Urinary bladder (tissue), 4 donors: ENCODE measurements at places on chromosomes 12 and 14. TPM values are rescaled to one million over a fixed set of nuclear protein-coding genes. Genes with fewer than 3 reads are reported as not detected.

DNA sequence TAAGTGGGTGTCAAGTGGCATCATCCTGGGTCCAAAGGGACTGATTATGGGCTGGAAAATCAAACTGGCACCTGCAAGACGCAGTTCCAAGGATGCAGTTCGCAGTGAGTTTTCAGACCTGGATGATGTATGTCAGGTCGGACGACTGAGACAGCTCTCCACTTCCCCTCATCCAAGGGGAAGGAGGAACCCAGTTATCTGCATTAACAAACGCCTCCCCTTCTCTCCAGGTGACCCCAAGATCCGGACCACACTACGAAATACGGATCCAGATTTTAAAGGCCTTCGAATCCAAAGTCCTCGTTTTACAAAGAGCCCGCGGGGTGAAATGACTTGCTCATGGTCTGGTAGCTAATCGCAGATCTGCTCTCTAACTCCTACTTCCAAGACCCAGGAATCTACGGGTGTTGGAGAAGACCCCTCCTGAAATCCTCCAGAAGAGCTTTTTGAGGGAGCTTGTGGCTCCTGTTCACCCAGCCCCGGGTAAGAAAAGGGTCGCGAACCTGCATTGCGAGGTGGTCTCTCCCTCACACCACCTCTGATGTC, 460 bp upstream of the SYNE2 start:
- DNase-seq = no peak

LHX5 gene
- not detected for total RNA-seq

GZMB gene
- not detected for total RNA-seq

GRIP1 gene
- 9.8 TPM for total RNA-seq

PRIMA1 gene
- total RNA-seq = 1.3 TPM

DNA sequence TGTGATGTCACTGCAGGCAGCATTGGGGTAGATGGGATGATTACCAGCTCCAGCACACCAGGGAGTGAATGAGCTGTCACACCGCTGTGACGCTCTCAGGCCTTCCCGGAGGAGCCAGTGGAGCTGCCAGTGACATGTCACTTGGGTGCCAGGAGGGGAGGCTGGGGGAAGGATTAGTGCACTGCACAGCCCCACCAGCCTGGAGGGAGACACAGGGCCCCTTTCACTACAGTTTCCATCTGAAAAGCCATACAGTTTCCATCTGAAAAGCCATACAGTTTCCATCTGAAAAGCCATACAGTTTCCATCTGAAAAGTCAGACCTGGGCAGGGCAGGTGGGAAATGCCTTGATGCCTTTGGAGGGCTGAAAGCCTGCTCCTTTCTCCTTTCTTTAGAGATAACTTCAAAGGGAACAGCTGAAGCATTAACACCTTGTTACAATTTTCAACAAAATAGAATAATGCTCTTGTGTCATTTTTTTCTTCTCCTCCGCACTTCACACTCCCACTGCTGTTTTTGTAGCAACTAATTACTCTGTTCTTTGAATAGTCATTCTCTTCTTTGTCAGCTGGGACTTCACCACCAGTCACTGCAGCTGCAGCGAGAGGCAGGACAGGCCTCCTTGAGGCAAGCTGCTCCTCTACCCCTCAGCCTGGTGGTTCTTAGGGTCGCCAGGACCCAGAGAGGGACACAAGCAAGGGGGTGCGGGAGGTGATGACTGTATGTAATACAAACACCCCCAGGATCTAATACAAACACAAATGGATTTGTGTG, 256.9 kb upstream of the RGS6 start:
- no peak for DNase-seq

TC2N gene
- 46.8 TPM for total RNA-seq

SLC2A3 gene
- 76.9 TPM for total RNA-seq

GRCh38 chr12:124478985-124479645, 88.3 kb downstream of the NCOR2 start:
- DNase-seq = no peak

DNA sequence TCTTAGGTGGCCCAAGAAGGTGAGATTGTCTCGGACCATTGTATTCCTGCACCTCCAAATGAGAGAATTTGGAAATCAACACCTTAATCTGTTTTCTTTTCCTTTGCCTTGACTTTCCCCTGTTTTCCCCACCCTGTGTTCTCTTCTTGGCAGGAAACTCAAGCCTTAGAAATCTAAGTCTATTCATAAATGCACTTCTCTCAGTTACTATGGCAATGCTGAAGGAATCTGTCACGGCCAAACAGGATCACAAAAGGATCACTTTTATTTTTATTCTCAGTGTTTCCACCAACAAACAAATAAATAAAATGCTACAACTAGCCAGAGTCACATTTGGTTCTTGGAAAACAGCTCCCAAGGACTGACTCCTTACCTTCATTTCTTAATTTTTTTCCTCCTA, 270.5 kb downstream of the BCAT1 start:
- DNase-seq = no peak

DNA sequence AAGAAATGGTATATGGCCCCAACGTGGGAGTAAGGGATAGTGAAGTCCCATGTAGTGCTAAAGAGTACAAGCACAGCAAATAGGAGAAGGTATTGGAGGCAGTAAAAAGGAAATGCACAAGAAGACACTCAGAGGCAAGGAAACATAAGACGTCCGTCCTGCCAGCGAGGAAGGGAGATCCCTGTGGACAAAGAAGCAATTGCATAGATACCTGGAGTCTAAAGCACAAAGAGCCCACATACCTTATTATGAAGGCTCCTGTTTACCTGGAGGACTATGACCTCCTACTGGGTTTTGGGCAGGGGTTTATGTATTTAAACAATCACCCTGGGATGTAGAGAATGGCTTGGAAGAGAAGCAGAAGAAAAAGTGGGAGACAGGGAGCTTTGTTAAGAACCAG, 341.2 kb upstream of the DCN start:
- DNase-seq = no peak

DNA sequence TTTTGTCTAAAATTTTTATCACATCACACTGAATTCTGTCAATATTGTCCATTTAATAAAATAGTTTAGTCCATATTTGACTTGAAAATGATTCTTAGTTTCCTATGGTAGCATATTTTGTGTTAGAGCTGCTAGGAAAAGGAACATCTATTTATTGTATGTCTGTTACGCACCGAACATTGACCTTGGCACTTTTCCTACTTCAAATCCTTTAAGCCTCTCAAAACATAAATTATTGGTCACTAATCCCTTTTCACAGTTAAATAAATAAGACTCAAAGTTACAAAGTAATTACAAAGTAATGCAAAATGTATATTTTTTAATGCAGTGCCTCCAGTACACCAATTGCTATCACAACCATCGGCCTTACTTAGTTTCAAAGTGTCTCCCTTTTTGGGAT, 28.5 kb downstream of the DCN start:
- DNase-seq = no peak

TTC8 gene
- total RNA-seq = 35.8 TPM

DNA sequence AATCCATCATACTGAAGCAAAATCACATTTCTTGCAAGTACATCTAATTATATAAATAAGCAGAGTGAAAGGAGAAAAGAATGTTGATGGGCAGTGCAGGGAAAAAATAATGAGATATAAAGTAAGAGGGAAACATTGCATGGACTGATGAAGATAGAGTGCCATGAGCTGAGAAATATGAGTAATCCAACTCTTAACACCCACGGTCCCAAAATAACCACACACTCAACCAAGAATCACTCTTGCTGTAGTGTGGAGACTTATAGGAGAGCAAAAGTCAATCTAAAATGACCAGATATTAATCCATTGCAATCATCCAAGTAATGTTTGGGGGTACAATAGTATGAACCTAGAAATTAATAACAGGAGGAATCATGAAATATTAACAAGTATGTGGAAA, 40.2 kb downstream of the MYF5 start:
- no peak for DNase-seq

- no peak for DNase-seq
Measured at GRCh38 chr14:101463566-101464171, 97.6 kb upstream of the DIO3 start.

FLVCR2 gene
- 4.9 TPM for total RNA-seq

SERPINA10 gene
- not detected for total RNA-seq

RPS6KA5 gene
- 19.8 TPM for total RNA-seq

GRCh38 chr14:33948145-33948868, 2.6 kb downstream of the EGLN3 start:
- DNase-seq = no peak

DNA sequence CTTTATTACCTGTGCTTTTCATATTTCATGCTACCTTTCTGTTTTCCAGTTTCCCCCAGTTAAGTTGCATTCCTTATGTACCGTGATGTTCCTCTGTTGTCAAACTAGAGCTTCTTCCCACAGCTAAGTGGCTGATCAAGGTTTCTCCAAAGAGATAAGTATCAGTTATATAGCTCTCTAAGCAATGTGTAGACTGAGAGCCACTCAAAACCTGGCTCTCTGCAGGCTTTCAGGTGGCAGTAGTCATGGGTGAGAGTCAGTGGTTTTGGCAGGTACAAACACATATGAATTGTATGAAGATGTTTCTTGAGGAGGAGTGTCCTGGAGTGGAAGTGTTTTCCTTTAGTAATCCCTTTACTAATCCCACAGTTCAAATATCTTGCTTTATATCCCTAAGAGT, 28.4 kb downstream of the TXNRD1 start:
- no peak for DNase-seq

- no peak for DNase-seq
Measured at GRCh38 chr12:62882696-62883095, 52.3 kb downstream of the PPM1H start.

CLEC1B gene
- not detected for total RNA-seq

ATG2B gene
- total RNA-seq = 52.4 TPM

GRCh38 chr14:33061667-33062325, 123.1 kb downstream of the NPAS3 start:
- no peak for DNase-seq

GRCh38 chr12:5260591-5261086, 171.3 kb upstream of the NTF3 start:
- DNase-seq = no peak

DNA sequence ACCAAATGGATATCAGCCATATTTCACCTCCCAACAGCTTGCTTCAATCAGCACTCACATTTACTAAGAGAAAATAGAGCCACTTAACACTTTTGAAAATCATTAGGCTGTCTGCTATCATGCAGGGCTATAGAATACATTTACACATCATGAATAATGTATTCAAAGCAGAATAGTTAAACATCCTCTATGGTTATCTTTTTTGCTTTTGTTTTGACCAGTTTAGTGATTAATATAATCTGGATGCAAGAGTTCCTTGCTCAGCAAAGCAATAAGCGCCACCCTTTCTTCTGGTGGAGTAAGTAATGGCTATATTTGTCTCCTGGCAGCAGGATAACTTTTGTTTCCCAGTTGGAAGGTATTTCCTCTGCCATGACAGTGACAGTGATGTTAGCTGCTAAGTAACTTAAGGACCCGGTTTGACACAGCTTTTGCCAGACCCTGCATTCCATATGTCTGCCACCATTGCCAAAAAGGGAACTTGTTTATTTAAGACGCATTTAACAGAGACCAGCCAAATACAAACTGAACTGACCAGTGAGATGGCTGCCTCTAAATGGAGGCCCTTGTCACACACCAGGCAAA, 70.3 kb upstream of the NR2C1 start:
- no peak for DNase-seq

DNA sequence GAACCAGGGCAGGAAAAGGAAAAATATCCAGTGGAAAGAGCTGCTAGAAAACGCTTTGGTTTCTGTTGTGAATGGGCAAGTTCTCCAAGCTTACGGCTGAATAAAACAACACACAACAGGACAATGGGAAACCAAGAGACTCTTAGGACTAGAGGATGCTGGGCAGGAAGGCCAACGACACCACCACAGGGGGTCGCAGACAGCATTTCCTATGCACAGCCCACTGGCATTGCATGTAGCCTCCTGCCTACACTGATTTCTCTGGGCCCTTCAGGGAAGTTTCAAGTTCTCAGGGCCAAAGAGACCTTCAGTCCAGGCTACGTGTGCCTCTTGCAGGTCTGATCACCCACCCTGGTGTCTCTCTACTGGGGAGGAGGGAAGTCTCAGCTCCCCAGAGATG, 108.0 kb downstream of the RIMBP2 start:
- no peak for DNase-seq

DNA sequence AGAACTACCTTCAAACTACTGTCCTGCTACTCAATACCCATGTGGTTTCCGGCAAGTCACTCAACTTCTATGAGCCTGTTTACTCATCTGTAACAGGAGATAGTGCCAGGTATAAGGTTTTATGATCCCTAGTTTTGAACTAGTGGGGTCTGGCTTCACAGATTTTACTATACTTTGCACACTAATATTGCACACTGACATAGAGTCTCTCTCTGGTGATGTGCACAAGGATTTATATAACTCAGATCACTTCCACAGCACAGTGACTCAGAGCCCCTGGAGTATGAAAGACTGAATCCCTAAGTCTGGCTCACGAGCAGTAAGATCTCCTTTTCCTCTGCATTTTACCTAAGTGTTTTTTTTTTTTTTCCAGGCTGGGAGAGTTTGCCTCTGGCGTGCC, 69.7 kb upstream of the SLC38A2 start:
- no peak for DNase-seq

DNA sequence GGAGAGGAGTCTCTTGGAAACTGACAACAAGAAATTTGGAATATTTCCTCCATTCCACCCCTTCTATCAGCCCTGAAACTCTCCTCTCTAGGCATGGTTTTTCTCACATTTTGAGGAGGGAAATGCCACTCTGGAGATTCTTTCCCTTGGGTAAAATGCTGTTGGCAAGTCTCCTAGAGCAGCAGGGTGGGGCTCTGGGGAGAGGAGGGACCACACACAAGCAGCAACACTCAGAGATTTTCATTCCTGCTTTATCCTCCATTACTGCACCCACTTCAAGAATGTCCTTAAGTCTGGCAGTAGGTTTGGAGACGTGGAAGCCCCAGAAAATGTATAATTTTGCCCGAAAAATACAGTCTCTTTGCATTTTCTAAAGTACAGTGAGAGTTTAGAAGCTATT, 130.8 kb upstream of the FLRT2 start:
- no peak for DNase-seq

DNA sequence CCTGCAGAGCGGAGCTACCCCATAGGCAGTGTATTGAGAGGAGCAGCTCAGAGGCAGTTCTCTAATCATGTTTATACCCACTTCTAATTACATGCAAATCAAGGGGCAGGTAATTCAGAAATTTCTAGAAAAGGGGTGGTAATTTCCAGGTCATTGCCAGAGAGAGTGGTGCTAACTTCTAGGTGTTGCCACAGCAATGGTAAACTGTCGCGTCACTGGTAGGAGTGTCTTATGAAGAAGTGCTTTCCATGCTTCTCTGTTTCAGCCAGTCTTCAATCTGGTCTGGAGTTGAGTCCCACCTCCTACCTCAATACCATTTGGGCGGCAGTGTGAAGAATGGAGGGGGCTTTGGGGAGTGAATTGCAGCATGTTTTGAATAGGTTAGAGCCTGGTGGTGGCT, 8.5 kb upstream of the AMN1 start:
- DNase-seq = no peak

DNA sequence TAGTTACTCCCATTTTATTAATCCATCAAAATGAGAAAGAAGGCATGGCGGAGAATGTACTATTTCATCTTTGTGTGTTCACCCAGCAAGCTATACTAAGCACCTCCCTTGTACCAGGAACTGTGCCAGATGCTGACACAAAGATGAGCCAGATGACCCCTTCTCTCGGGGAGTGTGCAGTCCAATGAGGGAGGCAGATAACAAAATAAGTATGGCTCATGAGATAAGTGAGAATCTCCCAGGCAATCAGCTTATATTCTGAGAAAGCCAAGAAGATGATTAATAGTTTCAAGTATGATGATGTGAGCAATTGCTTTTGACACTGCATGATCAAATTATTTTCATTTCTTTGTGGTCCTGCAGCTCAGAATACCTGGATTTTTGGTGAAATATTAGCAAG, 1.3 kb upstream of the TMEM233 start:
- no peak for DNase-seq

- DNase-seq = no peak
Measured at GRCh38 chr12:124784871-124785572, 78.6 kb downstream of the SCARB1 start.

- no peak for DNase-seq
Measured at GRCh38 chr12:105234197-105234596, 1.8 kb downstream of the APPL2 start.
